ENCODE measurements at places on chromosomes 3 and 15.
A peak's percentile ranks its signal among the peaks of the same experiment; 100 is the strongest.

GRCh38 chr15:100842756-100843730 is 36.6 kb upstream of the ALDH1A3 start:
- DNase-seq, result no peak

GRCh38 chr15:20349774-20350498 is 191.7 kb downstream of the GOLGA6L6 start:
- DNase-seq, result no peak

DNA sequence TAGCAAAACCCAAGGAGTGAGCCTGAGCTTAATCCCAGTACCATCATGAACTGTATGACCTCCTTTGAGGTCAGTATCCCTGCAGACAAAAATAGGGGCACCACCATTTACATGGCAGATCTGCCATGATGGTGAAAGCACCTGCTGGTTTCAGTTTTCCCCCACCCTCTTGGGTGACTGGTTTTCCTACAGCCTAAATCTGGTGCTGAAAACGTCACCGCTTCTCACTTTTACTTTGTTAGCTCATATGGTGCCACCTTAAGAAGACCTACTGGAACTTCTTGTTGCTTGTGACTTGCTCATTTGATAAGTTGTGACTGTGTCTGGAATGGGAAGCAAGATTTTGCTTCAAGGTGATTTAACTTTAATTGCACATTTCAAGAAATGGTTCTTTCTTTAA is 5.1 kb downstream of the PPP1R2 start:
- no peak for DNase-seq

DNA sequence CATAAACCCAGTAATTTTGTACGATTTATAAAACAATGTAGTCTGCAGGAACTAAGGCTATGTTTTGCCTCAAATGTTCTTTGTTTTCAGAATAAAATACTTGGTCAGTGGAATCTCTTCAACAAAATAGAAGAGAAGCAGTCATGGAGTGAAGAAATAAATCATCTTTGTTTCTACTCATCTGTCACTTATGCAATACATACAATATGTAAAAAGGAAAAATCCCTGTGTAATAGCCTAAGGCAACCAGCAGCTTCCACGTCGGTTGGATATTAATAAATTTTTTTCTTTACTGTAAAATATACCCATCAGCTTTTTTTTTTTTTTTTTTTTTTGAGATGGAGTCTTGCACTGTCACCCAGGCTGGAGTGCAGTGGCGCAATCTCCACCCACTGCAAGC is 5.2 kb upstream of the WDR5B start:
- DNase-seq, result no peak

DNA sequence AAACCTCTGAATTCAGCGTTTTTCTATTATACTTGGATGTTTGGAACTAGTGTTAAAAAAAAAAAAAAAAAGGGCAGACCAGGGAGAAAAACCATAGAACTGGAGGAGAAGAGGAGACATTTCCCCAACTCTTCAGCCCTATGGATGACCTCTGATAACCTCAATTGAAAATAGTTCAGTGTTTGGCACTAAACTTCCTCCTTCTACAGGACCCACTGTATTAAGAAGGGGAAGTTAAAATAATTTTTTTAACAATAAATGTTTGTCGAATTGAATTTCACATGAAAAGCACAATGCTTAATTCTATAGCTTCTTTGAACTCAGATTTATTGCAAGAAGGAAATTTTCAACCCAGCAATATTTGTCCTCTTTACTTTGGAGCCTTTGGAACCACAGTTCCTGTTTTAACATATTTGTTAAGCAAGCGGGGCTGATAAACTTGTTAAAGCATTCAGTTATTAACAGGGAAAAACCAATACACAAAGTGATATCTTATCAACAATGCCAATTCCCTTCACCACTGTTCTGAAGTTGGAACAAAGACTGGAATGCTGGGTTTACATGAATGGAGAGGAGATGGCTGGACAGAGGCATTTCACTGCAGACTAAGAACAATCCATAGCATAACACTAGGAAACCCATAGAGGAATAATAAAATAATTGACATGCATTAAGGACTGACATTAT is 3.1 kb upstream of the A4GNT start:
- DNase-seq, result no peak

DNA sequence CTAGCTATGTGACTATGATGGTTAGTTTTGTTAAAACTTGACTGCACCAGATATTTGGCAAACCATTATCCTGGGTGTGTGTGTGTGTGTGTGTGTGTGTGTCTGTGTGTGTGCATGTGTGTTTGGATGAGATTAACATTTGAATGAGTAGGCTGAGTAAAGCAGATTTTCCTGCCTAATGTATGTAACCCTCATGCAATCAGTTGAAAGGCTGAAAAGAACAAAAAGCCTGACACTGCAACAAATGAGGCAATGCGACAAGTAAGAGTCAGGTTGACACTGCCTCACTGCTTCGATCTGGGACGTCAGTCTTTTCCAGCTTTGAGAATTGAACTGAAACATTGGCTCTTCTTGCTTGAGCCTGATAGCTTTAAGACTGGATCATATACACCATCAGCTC is 643.0 kb downstream of the NAALADL2 start:
- no peak for DNase-seq

DNA sequence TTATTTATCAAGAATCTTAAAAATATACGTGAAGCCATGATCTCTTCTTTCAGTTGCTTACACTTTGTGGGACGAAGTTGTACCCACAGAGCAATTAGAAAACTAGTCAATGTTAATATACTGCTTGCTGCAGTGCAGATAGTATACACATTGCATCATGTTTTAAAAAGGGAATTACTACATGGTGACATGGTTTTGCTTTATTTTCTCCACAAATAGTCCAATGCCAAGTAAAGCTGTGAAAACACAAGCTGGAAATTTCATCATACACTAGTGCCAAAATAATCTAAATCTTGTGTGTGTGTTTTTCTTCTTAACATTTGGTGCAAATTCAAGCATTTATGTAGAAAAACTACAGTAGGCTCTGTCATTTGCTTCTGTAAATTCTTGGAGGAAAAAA is 233.0 kb downstream of the EPHA3 start:
- DNase-seq, result no peak

DNA sequence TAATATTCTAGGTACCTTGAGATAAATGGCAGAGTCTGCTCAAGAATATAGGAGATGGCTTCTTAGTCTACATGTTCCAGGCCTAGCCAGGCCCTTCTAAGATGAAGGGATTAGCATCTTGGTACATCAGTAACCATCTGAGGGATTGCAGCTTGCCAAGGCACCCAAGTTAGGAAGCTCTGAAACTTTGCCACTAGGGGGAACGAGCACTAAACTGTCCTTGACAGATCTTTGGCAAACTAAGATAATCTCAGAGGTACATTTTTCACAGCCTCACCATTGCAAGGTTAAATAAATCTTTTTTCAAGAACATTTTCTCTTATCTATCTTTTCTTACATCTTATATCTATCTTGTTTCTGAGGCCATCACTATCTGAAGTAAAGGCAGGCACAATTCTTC is 351.2 kb downstream of the RAP2B start:
- DNase-seq, result no peak

DNA sequence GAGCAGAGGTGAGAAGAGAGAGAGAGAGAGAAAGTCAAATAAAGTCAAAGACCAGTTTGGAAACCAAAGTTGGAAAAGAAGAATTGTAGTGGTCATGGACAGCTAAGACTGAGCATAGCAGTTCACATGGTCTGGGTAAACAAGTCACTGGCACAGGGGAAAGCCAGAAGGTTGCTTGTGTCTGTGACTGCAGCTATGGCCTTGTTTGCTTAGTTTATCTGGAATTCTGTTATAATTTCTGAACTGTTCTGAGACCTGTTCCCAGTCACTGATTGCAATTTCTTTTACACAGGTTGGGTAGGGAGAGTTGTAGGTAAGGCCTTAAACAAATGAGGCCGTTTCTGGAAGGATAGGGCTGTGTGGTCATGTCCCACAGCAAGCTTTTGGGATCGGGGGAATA is 43.4 kb upstream of the MYZAP start:
- no peak for DNase-seq

- DNase-seq, result no peak
These were observed 20.8 kb downstream of the COL6A6 start for GRCh38 chr3:130537673-130538304.

GRCh38 chr3:111538681-111539083 is 3.3 kb upstream of the CD96 start:
- peak; percentile 59 for DNase-seq

- no peak for DNase-seq
These were observed 85.7 kb downstream of the RARB start for GRCh38 chr3:25513642-25514266.
